ENCODE measurements at places on chromosomes 1 and 21. TPM values are rescaled to one million over a fixed set of nuclear protein-coding genes. Genes with fewer than 3 reads are reported as not detected.

GRCh38 chr1:26016953-26017545 is 4.5 kb upstream of the EXTL1 start:
- H3K36me3 ChIP-seq: no peaks in the 10 kb centered on the region
- H3K4me1 ChIP-seq: peaks cover 10% of the 10 kb centered on the region
- H3K27me3 ChIP-seq: peaks cover 10% of the 10 kb centered on the region
- H3K27ac ChIP-seq: no peak overlapping the region
- peak; percentile 15 for DNase-seq

DNA sequence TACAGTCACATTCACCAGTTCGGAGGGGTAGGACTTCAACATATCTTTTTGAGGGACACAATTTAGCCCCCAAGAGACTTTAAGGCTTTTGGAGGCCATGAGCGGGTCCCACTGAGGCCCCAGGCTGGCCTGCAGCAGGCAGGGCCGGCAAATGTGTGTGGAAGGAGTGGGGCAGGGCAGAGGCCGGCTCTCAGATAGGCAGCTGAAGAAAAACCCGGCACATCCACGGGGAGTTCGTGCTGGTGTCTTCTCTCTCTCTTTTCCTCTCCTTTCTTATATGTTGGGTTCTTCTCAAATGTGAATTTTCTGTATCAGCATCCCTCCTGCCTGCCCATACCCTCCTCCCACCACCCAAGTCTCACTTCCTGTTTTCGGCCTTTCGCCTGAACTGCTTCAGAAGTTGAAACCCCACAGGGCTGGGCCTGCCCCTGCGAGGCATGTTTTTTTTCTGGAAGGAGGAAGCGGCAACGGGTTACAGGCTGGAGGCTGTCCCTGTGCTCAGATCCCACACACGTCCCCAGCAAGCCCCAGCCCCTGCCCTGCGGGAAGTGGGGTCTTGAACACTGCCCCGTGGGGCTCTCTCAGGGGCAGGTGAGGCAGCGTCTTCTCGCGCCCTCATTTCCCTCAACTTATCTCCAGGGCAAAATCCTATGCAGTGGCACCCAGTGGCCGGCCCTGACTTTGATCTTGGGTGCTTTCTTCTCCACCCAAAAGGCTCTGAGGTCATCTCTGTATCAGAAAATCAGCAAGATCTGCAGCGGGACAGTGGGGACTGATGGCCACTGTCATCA is 9.7 kb upstream of the UMODL1 start:
- H3K27ac ChIP-seq: peak overlapping the region; percentile 75
- H3K27me3 ChIP-seq: no peaks in the 10 kb centered on the region
- no peak for DNase-seq
- H3K4me3 ChIP-seq: peak overlapping the region; percentile 33
- no peaks in the 10 kb centered on the region for H3K36me3 ChIP-seq

GRCh38 chr1:8443558-8444194 is 125.8 kb downstream of the SLC45A1 start:
- H3K4me1 ChIP-seq: peaks cover 3% of the 10 kb centered on the region
- DNase-seq: no peak
- no peak overlapping the region for H3K27ac ChIP-seq
- no peak overlapping the region for H3K4me3 ChIP-seq
- no peaks in the 10 kb centered on the region for H3K27me3 ChIP-seq
- peaks cover 6% of the 10 kb centered on the region for H3K36me3 ChIP-seq

The ARHGEF10L gene
- not detected for total RNA-seq

DNA sequence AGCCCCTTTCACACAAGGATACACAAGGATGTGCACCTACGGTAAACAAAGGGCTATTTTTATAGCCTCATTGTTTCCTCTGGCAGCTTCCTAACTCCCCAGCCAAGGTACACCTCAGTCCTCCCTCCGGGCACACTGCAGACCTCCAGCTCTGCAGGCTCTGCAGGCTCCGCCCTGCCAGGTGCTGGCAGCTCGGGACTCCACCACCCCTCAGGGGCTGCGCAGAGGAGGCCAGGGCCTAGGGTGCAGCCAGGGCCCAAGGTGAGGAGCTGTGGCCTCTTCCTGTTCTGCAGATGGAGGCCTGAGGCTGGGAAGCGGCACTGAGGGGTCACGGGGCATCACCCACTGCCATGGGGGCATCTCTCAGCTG is 19.8 kb upstream of the CLSTN1 start:
- no peak for DNase-seq
- no peaks in the 10 kb centered on the region for H3K27me3 ChIP-seq
- H3K4me1 ChIP-seq: no peaks in the 10 kb centered on the region
- no peak overlapping the region for H3K27ac ChIP-seq

GRCh38 chr1:38183096-38183495 is 136.5 kb upstream of the POU3F1 start:
- no peaks in the 10 kb centered on the region for H3K36me3 ChIP-seq
- DNase-seq: no peak
- H3K4me1 ChIP-seq: no peaks in the 10 kb centered on the region
- H3K4me3 ChIP-seq: no peak overlapping the region
- H3K27ac ChIP-seq: no peak overlapping the region

Data from T-cell (primary cell).